ENCODE measurements at places on chromosomes 11 and 22.
A peak's percentile ranks its signal among the peaks of the same experiment; 100 is the strongest.

DNA sequence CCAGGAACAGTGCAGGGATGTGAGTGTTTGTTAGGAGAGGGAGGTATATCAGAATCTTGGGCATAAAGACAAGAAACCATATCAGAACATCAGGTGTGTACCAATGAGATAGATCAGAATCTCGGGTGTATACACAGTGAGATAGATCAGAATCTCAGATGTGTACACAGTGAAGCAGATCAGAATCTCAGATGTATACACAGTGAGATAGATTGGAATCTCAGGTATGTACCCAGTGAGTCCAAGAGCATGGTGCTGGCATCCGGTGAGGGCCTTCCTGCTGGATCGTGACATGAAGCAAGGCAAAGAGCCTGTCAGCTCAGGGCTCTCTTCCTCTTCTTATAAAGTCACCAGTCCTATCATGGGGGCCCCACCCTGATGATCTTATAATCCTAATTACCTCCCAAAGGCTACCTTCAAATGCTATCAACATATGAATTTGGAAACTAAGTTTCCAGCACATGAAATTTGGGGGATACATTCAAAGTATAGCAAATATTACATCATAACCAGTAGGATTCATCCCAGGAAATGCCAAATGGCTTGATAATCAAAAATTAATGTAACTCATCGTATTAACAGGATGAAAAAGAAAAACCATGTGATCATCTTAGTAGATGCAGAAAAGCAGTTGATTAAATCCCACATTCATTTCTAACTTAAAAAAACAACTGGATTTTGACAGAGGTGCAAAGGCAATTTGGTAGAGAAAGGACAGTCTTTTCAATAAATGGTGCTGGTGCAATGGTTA lies 28.6 kb downstream of the PPARA start:
- no peak for DNase-seq

- DNase-seq: no peak
Measured at GRCh38 chr11:123537726-123538125, 107.7 kb downstream of the GRAMD1B start.

- no peak for DNase-seq
Measured at GRCh38 chr11:46835897-46836296, 10.2 kb downstream of the CKAP5 start.

DNA sequence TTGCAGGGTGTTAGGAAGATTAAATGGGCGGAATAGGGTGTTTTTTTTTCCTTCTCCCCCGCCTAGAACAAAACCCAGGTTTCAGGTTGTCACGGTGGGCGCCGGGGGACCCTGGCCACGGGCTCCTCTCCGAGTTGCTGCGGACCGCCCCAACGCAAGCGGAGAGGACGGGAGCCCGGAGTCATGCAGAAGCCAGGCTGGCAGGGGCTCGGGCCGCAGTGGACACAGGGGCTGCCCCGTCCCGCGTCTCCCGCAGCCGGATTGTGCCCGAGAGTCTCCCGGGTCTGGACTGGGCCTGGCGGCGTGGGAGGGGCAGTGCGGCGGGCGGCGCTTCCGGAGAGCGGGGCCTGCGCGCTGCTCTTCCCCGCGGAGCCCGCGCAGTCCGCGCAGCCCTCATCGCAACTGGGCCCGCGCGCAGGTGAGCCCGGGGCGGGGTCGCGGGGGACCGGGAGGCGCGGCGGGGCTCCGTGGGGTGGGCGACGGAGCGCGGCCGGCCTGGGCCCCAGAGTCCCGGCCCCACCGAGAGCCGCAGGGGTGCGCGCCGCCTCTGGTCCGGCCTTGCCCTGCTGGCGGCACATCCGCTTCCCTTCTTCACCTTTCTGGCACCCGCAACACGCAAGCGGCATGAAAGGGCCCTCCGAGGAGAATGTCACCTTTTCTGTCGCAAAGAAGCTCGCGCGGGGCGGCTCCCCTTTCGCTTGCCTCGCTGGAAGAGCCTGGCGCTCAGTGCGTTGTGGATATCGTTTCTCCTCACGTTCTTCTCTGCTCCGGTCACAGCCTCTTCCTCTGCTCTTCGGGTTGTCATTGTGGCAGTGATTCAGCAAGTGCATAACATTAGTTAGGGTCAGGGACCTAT lies at the start of gene TIRAP:
TIRAP (plus strand) TSS at position 358 of the 856 bp plus-strand sequence. CDS start 7,802 bp downstream, outside the sequence.
- DNase-seq: peak; percentile 36

GRCh38 chr11:64352099-64352994 lies 6.6 kb upstream of the RPS6KA4 start:
- no peak for DNase-seq
